ENCODE measurements at places on chromosomes 4 and X.

- DNase-seq, result no peak
Measured at GRCh38 chrX:44401151-44401550, 57.7 kb upstream of the EFHC2 start.

DNA sequence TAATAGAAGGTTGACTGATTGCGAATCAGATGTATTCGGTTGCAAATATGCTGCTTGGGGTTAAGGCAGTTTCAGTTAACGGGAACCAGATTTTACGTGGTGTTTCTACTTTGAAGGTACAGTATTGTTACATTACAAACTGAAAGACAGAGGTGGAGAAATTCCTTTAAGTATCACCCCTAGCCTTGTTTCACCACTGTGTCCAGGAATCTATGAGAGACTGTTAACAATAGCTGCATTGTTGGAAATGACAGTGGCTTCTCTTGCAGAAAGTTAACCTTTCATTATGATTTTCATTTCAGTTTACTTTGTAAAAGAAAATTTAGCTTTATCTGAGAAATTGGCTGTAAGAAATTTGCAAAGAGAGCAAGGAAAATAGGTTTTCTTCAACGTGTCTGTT lies 2.6 kb downstream of the CDKL5 start:
- DNase-seq, result no peak

DNA sequence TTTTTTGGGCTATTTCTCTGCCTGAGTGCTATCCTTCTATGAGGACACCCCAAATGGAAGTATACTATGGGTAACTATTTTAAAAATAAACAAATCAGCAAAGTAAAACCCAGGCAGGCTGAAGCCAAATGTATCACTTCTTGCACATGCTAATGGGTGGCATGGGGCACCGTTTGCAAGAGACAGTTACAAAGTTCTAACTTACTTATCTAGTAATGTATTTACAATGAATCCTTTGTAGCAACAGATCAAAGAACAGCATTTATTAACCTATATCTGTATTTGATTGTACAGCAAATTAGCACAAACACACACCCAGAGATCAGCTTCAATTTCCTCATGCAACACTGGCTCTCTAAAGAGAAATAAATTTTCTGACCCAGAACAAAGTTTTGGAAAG lies 225.5 kb downstream of the ZNF674 start:
- no peak for DNase-seq

GRCh38 chr4:103422467-103423219 lies 224.5 kb upstream of the CENPE start:
- DNase-seq, result no peak

GRCh38 chr4:166518776-166519175 lies 645.7 kb downstream of the TLL1 start:
- no peak for DNase-seq

DNA sequence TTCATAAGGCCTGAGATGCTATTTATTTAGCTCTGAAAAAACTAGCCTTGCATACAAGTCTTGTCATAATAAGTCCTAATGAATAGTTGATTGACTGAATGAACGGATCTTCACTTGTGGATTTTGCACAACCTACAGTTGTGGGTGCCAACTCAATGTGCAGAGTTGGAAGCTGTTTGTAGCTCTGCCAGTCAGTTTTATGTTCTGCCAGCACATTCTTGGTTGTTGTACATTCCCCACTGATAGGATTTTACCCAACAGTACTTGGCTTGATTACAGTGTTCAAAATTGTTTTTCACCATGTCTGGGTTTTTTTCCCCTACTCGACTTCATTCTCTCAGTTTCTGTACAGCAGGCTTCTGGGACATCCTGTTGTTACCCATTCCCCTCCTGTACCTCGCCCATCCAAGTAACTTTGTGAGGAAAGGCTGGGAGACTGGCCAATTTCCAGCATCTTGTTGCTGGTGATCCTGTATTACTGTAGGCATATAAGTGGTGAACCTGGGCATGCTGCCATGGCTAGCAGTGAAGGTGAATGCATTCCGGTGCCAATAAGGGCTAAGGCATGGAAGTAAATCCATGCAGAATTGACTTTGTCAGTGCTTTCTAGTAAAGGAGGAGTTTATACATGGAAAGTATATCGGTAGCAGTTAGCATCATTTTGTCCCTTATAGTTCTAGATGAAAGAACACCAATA lies 22.8 kb downstream of the IL1RAPL1 start:
- no peak for DNase-seq

- DNase-seq, result no peak
Measured at GRCh38 chrX:5957506-5957905, 271.2 kb downstream of the NLGN4X start.

GRCh38 chr4:60134099-60134498 lies 1066.0 kb upstream of the ADGRL3 start:
- no peak for DNase-seq

DNA sequence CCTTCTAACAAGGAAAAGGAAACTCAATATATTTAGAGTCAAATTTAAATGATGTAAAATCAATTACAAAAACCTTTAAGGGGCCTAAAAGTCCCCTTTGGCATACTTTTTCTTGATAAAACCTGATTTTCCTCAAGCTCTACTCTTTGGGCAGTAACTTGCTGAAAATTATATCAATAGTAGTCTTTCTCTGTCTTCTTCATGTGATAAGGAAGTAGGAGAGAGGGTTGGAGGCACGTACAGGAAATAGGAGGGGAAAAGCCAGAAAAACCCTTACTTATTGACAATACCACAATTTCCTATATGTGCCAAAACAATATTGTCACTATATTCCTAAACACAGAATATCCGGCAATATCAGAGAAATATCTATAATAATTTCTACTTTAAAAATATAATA lies 9.6 kb downstream of the RHOH start:
- DNase-seq, result no peak

DNA sequence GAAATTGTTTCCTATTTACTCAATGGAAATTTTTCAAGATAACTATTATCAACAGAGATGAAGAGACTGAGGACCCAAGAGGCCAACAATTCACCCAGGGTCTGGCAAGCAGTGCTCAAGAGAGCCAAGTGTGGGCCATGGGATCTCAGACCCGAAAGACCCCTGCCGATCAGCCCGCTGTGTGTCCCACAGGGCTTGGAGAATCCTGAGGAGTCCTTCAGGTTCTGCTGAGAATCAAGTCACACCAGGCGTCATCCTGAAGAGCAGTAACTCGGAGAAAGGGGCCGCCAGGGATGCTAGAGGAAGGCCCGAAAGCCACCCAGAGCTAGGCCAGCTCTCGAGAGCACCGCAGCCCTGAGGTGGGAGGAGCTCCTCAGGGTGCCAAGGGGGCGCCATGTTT lies 48.7 kb downstream of the FGFRL1 start:
- no peak for DNase-seq

DNA sequence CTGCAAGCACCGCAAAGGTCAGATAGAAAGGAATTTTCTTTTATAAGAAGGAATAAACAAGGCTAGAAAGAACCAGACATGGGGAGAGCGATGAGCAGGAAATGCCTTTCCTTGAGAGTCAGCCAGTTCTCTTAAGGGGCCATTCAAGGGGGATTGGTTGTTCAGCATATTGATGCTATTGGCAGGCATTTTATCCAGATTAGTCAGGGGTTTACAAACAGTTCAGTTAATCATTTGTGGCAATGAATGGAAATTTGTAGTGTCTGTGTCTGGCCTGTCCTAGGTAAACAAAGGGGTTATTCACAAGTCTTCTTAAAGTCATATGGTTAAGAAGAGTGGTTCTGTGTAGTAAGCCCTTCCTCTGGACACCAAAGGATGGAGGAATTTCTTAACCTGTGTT lies 184.7 kb upstream of the FRMPD4 start:
- DNase-seq, result no peak

DNA sequence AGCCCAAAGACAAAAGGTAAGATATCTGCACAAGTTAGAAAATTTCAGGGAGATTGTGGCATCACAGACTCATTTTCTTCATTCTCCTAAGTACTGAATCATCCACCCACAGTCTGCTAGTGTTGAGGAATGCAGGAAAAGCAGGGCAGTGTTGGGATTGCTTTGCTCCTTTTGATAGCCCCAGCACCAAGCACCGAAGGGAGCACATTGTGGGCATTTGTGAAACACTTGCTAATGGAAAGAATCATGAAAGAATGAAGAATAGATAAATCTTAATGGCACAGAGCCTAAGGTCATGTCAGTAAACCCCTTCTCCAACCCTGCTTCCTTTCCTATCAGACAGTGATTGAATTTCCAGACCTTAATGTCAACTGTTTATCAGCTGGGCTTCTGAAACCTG lies 103.1 kb upstream of the GPRIN3 start:
- DNase-seq, result no peak

GRCh38 chr4:7023486-7023885 lies 19.7 kb upstream of the TADA2B start:
- no peak for DNase-seq

- no peak for DNase-seq
Measured at GRCh38 chr4:158588285-158588684, 66.6 kb downstream of the RXFP1 start.

DNA sequence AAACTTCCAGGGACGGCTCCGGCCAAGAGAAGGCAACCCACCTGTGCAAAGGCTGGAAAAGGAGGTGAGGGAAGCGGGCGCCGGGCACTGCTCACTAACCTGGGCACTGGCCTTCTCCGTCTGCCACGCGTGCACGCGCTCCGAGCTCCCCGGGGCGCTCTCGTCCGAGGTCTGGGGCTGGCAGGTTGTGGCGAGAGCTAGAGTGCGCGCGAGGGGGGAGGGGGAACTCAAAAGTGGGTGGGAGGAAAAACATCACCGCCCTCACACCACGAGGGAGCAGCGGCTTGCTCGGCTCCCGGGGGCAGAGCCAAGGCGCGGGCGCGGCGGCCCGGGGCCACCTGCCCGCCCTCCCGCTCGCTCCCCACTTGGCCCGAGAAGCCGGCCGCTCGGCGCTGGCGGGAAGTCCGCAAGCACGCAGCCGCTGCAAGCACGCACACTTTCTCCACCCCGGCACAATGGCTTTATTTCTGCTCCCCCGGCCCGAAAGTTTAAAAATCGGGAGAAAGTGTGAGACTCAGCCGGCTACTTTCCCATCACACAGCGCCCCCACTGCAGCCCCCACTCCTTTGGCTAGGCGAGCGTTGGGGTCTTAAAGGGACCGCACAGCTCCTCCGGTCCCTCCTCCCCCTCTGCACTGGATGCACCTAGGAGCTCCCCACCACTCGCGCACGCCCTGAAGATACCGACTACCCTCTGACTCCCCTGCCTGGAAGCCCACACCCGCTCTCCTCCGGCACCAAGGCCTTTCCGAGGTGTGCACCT lies at the start of gene CHRDL1:
Gene CHRDL1, minus strand, starts transcription at position 173 of the 762 bp plus-strand sequence. CDS start 3,636 bp downstream, outside the sequence.
- no peak for DNase-seq

DNA sequence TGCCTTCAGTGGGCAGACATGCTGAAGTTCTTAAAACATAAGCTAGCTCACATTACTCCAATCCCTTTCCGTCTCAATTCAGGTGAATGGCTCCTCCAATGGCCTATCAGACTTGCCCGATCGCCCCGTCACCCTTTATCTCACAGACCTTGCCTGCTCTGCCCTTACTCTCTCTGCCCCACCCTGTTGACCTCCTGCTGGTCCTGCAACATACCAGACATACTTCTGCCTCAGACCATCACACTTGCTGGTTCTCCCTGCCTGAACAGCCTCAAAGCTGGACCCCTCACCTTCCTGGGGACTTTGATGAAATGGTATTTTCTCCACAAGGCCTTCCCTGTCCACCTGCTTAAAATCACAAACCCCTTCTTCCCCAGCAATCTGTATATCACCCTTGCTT lies 340.1 kb upstream of the NR3C2 start:
- DNase-seq, result no peak

DNA sequence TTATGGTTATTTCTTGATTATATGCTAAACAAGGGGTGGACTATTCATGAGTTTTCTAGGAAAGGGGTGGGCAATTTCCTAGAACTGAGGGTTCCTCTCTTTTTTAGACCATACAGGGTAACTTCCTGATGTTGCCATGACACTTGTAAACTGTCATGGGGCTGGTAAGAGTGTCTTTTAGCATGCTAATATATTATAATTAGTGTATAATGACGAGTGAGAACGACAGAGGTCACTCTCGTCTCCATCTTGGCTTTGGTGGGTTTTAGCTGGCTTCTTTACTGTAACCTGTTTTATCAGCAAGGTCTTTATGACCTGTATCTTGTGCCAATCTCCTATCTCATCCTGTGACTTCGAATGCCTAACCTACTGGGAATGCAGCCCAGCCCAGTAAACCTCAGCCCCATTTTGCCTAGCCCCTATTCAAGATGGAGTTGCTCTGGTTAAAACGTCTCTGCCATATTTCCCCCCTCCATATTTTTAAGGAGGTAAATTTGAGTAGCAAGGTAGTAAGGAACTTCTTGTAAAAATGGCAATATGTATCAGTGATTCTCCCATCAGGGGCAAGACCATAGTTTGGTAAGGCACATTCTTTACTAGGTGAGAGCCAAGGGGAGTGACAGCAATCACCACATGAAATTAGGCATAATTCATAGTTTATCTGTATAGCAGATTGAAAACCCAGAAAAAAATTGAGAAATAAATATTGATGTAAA lies 2.6 kb downstream of the CXCL2 start:
- no peak for DNase-seq

GRCh38 chr4:125041372-125041930 lies 273.3 kb upstream of the FAT4 start:
- DNase-seq, result no peak

DNA sequence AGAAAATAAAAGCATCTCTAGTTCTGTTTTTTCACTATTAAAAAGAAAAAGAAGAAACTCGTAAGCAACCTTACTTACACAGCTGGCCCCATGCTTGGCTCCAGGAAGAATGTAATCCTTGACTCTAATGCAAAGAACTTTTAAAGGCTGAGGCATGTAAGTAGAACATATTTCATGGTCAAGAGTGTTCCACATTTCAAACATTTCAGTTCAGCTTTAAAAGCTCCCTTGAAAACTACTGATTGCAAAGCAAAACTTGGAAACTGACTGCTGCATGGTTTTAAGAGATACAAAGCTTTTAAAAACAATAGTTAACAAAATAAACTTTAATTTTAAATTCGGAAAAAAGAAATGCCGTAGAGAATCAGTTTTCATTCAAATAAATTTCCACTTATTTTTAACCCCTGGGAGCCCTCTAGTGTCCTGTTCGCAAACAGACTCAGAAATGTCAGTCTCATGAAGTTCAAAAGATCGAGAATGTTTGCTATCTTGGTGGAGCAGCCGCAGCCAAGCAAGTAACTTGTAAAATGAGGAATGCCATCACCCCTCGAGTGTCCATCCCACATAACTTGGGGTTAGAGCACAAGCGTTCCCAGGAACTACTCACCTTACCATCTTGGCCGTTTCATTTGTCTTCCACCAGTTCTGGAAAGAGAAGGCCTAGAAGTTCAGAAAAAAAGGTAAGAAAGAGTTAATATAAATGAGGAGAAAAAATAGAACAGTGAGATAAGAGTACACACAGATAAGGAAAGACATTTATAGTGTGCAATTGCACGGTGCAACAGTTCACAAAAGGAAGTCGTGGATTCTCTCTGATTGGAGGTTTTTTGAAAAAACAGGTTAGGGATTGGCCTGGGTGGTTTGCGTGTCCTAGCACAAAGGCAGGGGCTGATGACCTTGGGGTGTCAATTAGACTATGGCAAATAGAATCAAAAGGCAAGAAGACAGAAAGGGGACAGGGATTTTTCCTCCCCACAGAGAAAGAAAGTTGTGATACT lies at the start of gene GASK1B:
Gene GASK1B, minus strand, starts transcription at position 765 of the 998 bp plus-strand sequence. CDS start 1,650 bp downstream, outside the sequence.
- DNase-seq, result no peak

Data from NCI-H2029 (cell line).